ENCODE measurements at places on chromosomes 6 and 20. TPM values are rescaled to one million over a fixed set of nuclear protein-coding genes. Genes with fewer than 3 reads are reported as not detected.

- H3K27me3 ChIP-seq: no peaks in the 10 kb centered on the region
- DNase-seq: no peak
- H3K4me3 ChIP-seq: no peak overlapping the region
- H3K27ac ChIP-seq: no peak overlapping the region
These were observed 9.2 kb downstream of the KCNG1 start for GRCh38 chr20:51013577-51014330.

DNA sequence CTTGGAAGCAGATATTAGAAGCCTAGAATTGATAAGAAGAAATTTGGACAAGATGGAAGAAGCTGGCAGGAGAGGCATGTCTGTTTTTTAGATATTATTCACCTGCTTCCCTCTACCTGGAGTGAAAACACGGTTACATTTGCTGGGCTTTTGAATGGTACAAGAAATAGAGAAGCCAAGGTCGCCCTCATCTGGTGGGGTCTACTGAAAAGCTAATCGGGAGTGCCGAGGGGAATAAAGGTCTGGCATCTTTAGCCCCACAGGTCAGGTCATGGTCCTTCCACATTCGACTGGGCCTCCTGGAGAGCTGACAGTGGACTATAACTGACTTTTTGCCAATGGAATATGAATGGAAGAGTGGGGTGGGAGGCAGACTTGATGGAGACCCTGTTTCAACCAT, 4.6 kb upstream of the C2 start:
- no peak overlapping the region for H3K27ac ChIP-seq
- DNase-seq: no peak
- H3K4me1 ChIP-seq: no peaks in the 10 kb centered on the region
- no peaks in the 10 kb centered on the region for H3K27me3 ChIP-seq

- no peaks in the 10 kb centered on the region for H3K27me3 ChIP-seq
- no peak overlapping the region for H3K4me3 ChIP-seq
- no peak overlapping the region for H3K27ac ChIP-seq
- DNase-seq: no peak
- no peaks in the 10 kb centered on the region for H3K4me1 ChIP-seq
These were observed 7.9 kb upstream of the BLCAP start for GRCh38 chr20:37535443-37536132.

The SLC16A10 gene
- 5.3 TPM for total RNA-seq

DNA sequence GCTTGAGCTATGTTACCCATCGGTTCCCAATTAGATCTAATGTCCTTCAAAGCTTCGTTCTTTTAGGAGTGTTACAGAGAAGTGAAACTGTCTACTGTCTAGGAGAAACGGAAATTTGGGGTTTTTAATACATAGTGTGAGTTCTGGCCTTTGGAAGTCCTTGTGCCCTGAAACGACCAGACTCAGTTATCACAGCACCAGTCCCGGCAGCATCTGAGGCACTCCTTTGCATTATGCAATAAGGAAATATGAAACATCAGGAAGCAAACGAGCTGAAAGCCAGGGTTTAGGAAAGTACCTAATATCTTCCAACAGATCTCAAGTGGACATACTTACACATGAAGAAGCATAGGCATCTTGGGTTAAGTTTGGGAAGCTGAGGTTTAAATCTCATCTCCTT, 61.8 kb upstream of the ADGRF1 start:
- H3K4me3 ChIP-seq: no peak overlapping the region
- H3K36me3 ChIP-seq: no peaks in the 10 kb centered on the region
- no peak overlapping the region for H3K27ac ChIP-seq
- no peaks in the 10 kb centered on the region for H3K27me3 ChIP-seq
- H3K4me1 ChIP-seq: no peaks in the 10 kb centered on the region

The CRISP3 gene
- 0.33 TPM for total RNA-seq

DNA sequence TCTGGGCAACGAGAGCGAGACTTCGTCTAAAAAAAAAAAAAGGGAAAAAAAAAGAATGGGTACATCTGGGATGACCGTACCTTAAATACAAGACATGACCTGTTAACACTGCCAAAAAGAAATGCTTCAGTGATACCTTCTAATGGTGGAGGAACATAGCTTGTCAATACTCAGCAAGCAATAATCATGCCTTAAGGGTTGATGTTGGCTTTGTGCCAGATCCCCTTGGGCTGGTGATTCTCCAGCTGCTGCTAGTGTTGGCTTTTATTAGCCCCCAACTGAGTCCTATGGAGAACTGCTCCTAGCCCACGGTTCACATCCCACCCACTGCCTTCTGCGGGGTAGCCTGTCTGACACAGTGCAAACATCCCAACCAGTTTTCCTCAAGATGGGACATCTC, 134.9 kb downstream of the PLCB1 start:
- no peak overlapping the region for H3K27ac ChIP-seq

- H3K27ac ChIP-seq: peak overlapping the region; percentile 95
- H3K4me3 ChIP-seq: peak overlapping the region; percentile 98
- DNase-seq: peak; percentile 92
- H3K27me3 ChIP-seq: no peaks in the 10 kb centered on the region
- H3K36me3 ChIP-seq: no peaks in the 10 kb centered on the region
These were observed 1.0 kb downstream of the IGF2R start for GRCh38 chr6:159969921-159970320.

- no peak for DNase-seq
- H3K27ac ChIP-seq: no peak overlapping the region
- peaks cover 9% of the 10 kb centered on the region for H3K4me1 ChIP-seq
- no peak overlapping the region for H3K4me3 ChIP-seq
These were observed 18.9 kb upstream of the DSN1 start for GRCh38 chr20:36792422-36792821.

The SMPD2 gene
- total RNA-seq: 4.6 TPM

The SLC35D3 gene
- 0.11 TPM for total RNA-seq

- peaks cover 100% of the 10 kb centered on the region for H3K4me1 ChIP-seq
- H3K4me3 ChIP-seq: peak overlapping the region; percentile 25
- no peak for DNase-seq
- H3K36me3 ChIP-seq: no peaks in the 10 kb centered on the region
- no peaks in the 10 kb centered on the region for H3K27me3 ChIP-seq
- H3K27ac ChIP-seq: peak overlapping the region; percentile 87
These were observed 29.8 kb downstream of the DAAM2 start for GRCh38 chr6:39821742-39822532.

- H3K4me1 ChIP-seq: peaks cover 100% of the 10 kb centered on the region
- DNase-seq: no peak
- no peaks in the 10 kb centered on the region for H3K27me3 ChIP-seq
- H3K36me3 ChIP-seq: peaks cover 72% of the 10 kb centered on the region
These were observed 81.9 kb upstream of the TULP1 start for GRCh38 chr6:35594503-35595186.

GRCh38 chr20:61417221-61417941, 165.3 kb downstream of the CDH4 start:
- no peak overlapping the region for H3K27ac ChIP-seq
- no peaks in the 10 kb centered on the region for H3K36me3 ChIP-seq
- no peak overlapping the region for H3K4me3 ChIP-seq
- no peaks in the 10 kb centered on the region for H3K4me1 ChIP-seq

DNA sequence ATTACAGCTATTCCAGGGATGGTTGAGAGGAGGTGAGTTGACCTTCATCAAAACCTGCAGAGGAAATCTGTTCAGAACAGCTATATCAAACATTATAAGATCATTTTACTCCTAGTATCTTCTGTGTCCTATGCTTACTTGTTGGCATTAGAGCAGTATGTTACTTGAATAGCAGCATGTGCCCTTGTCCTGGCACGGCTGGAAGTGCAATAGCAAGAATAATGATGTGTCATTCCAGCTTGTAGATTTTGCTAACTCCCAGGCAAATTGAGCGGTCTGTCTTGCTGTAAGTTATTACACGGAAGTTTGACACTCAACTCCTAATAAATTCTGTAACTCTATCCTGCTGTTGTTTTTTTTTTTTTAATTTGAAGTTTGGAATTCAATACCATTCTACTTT, 385.5 kb downstream of the TENT5A start:
- H3K36me3 ChIP-seq: no peaks in the 10 kb centered on the region
- H3K4me1 ChIP-seq: no peaks in the 10 kb centered on the region
- no peaks in the 10 kb centered on the region for H3K27me3 ChIP-seq
- no peak overlapping the region for H3K27ac ChIP-seq
- H3K4me3 ChIP-seq: no peak overlapping the region
- no peak for DNase-seq

DNA sequence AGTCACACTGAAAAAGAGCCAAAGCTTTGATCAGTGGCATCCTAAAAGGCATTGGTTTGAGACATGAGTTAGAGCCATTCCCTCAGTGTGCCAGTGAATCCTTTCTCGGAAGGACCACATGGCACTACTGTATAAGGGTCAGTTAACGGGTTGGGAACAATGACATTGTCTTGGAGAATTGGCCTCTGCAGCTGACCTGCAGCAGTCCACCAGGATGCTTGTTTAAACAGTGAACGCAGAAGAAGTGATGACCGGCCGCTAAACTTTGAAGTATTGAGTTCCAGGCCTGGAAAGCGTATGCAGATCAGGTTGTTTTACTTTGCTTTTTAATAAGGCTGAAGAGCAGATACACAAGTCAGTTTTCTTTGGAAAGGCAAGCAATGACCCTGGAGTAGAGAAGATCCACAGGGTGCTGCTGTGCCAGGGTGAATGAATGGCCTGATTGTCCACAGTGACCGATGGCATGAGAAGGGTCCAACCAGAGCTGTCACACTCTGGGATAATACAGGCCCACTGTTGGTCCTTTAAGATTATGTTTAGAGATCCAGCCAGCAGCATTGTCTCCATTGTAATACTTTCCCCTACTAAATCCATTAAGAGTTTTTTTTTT, 57.8 kb downstream of the GMPR start:
- H3K36me3 ChIP-seq: peaks cover 17% of the 10 kb centered on the region
- H3K4me1 ChIP-seq: no peaks in the 10 kb centered on the region
- H3K27me3 ChIP-seq: no peaks in the 10 kb centered on the region

GRCh38 chr6:30077218-30077617, 1.6 kb upstream of the RNF39 start:
- H3K4me1 ChIP-seq: peaks cover 20% of the 10 kb centered on the region
- H3K4me3 ChIP-seq: no peak overlapping the region
- no peak overlapping the region for H3K27ac ChIP-seq
- no peak for DNase-seq
- peaks cover 30% of the 10 kb centered on the region for H3K27me3 ChIP-seq

The CALHM4 gene
- not detected for total RNA-seq

DNA sequence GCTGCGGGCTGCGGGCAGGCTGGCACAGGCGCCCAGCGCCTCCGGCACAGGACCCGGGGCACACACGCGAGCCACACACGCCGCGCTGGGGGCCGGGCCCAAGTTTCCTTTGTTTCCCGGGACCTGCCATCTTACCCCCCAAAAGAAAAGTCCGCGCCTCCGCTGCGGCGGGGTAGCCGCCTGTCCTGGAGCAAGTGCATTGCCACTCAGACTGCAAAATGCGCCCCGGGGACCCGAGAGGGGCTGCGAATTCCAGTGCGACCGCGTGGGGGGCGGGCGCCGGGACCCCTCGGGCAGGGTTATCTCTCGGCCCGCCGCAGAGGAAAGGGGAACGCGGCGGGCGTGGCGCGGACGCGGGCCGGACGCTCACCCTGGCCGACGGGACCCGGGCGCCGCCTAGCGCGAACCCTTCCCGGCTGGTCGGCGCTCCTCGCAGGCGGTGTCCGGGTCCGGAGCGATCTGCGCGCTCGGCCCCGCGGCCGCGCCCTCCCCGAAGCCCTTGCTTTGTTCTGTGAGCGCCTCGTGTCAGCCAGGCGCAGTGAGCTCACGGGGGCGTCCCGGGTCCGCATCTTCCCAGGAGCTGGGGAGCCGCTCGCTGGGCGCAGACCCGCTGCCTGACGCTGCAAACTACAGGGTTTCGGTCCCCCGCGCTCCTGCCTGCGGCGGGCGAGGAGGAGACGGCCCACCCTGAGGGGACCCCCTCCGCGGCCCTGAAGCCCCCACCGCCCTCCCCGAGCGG, 639 bp upstream of the CD24 start:
- peaks cover 27% of the 10 kb centered on the region for H3K4me1 ChIP-seq
- no peak for DNase-seq
- no peaks in the 10 kb centered on the region for H3K36me3 ChIP-seq
- H3K27me3 ChIP-seq: peaks cover 39% of the 10 kb centered on the region
- H3K4me3 ChIP-seq: peak overlapping the region; percentile 52
- no peak overlapping the region for H3K27ac ChIP-seq

GRCh38 chr20:60937585-60937984, 314.5 kb upstream of the CDH4 start:
- no peaks in the 10 kb centered on the region for H3K27me3 ChIP-seq
- no peak for DNase-seq
- no peaks in the 10 kb centered on the region for H3K36me3 ChIP-seq
- H3K4me1 ChIP-seq: no peaks in the 10 kb centered on the region
- H3K4me3 ChIP-seq: no peak overlapping the region

- H3K27me3 ChIP-seq: no peaks in the 10 kb centered on the region
- H3K4me3 ChIP-seq: no peak overlapping the region
- DNase-seq: no peak
- H3K4me1 ChIP-seq: no peaks in the 10 kb centered on the region
These were observed 185.0 kb downstream of the NFATC2 start for GRCh38 chr20:51357543-51357942.

- H3K27ac ChIP-seq: no peak overlapping the region
- H3K27me3 ChIP-seq: no peaks in the 10 kb centered on the region
- H3K36me3 ChIP-seq: no peaks in the 10 kb centered on the region
- no peak overlapping the region for H3K4me3 ChIP-seq
- H3K4me1 ChIP-seq: no peaks in the 10 kb centered on the region
- peak; percentile 86 for DNase-seq
These were observed 59.6 kb downstream of the PRDM1 start for GRCh38 chr6:106145741-106146227.

The PTCHD4 gene
- total RNA-seq: 2.7 TPM

- no peaks in the 10 kb centered on the region for H3K27me3 ChIP-seq
- H3K4me3 ChIP-seq: no peak overlapping the region
- no peak overlapping the region for H3K27ac ChIP-seq
- H3K4me1 ChIP-seq: no peaks in the 10 kb centered on the region
These were observed 394.8 kb upstream of the NOX3 start for GRCh38 chr6:155850408-155850841.

DNA sequence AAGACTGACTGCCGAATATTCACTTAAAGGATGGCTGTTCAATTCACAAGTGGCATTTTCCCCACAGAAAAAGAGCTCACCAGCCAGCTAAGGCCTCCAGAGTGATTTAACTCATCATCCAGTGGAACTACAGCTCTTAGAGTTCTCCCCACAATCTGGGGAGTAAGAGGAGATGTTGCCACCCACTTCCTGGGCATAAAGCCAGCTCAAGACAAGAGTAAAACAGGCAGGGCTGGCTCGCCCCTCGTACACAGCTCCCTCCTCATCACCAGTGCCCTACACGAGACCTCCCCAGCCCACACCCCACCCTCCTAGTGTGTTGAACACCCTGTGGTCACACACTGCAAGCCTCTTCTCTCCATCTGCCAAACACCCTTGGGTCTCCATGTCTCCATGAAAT, 47.2 kb upstream of the IPCEF1 start:
- H3K4me3 ChIP-seq: no peak overlapping the region
- no peak for DNase-seq
- H3K4me1 ChIP-seq: peaks cover 35% of the 10 kb centered on the region
- peak overlapping the region; percentile 66 for H3K27ac ChIP-seq

- H3K4me3 ChIP-seq: no peak overlapping the region
- H3K36me3 ChIP-seq: no peaks in the 10 kb centered on the region
- DNase-seq: no peak
- H3K4me1 ChIP-seq: no peaks in the 10 kb centered on the region
These were observed 125.7 kb upstream of the HDAC2 start for GRCh38 chr6:114096561-114097172.

The ARMH2 gene
- total RNA-seq: not detected

GRCh38 chr6:160160929-160161646, 39.5 kb downstream of the SLC22A1 start:
- H3K27me3 ChIP-seq: no peaks in the 10 kb centered on the region
- DNase-seq: peak; percentile 89
- H3K4me1 ChIP-seq: peaks cover 20% of the 10 kb centered on the region
